ENCODE measurements at places on chromosomes 6 and 20.

DNA sequence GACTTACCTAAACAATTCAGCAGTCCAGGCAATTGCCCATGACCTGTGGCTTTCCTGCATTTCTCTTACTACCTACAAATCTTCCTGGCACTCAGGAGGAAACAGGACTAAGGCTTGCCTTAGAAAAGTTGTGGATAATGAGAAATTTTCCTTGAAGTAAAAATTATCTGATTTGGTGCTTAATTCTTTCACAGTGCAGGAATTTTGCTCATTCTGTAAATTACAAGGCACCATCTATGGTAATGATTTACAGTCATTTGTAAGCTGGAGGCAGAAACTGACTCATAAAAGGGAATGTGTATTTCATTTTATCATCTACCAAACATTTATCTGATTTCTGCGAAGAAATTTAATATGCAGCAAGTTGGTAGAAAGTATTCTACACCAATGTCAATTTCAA, 211.5 kb upstream of the FKBP1C start:
- DNase-seq, result no peak

DNA sequence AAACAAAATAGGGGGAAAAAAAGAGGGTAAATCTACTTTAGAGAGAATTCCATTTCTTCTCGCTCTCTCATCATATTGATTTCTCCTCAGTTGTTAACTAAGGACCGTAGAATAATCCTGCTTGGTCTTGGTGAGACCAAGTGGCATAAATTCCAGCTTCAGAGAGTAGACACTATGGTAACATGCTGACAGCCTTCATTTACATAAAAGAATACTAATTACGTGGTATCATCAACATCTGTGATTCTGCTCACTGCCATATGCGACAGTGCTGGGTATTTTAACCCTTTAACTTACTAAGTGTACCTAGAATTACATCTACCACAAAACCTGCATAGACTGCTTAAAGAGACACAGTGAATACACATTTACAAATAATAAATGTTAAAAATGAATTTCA, 27.1 kb downstream of the TOMM6 start:
- no peak for DNase-seq

GRCh38 chr6:134549854-134550253, 231.9 kb upstream of the SGK1 start:
- DNase-seq, result no peak

DNA sequence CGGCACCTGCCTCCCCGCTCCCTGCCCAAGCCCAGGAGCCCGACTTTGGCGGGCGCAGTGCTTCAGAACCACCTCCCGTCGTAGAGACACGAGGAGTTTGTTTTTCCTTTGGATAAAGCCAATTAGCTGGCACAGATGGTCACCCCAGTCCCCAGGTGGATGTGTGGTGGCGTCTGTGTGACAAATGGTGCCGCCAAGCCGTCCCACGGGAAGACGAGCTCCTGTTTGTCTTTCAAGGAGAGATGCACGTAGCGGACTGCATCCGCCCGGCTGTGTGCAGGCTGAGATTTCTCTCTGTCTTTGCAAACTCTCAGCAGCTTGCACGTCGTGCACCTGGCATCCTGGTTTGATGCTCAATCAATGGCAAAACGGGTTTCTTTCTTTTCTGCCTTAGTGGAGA, 16.1 kb upstream of the MRGBP start:
- DNase-seq, result no peak

GRCh38 chr20:48826883-48827771, 672 bp downstream of the PREX1 start:
- peak; percentile 74 for DNase-seq

DNA sequence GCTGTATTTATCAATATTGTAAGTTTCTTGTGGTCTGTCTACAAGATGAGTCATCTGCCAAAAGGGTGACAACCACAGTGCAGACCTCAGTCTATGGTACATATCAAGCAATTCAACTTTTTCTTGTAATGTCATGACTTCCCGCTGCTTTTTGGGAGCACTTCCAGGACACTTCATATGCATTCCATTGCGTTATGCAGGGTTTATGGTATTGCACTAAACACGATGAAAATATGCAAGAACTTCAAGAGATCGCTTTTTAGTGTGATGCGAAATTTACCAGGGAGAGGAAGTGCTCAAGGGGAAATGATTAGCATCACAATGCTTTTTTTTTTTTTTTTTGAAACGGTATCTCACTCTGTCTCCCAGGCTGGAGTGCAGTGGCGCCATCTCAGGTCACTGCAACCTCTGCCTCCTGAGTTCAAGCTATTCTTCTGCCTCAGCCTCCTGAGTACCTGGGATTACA, 166.5 kb downstream of the TFAP2A start:
- peak; percentile 89 for DNase-seq

- no peak for DNase-seq
Measured at GRCh38 chr20:51767867-51768758, at the start of gene ATP9A. TSS of gene ATP9A (minus strand) at chr20:51768390. CDS start at chr20:51768369, 21 bp downstream.

DNA sequence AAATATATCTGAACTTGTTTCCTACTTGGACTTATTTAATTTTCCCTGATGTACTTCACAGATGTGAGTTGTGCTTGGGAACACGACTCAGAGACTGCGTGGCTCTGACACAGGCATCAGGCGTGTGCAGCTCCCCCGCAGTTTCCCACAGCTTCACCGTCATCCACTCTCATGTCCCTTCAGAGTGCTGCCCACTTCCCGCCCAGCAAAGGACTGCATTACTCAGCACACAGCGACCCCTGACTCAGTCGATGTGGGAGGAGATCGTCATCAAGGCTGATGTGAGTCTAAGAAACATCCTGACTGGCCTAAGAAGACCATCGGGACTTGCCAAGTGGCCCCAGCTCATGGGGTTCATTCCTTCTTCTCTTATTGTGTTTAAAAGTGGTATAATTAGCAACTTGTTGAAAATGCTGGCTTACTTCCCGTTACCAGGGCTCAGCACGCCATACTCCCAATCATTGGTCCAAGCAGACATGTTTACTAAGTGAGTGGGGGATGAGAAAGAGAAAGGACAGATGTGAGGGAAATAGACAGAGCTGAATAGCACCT, 539.4 kb upstream of the JARID2 start:
- DNase-seq, result peak; percentile 84

DNA sequence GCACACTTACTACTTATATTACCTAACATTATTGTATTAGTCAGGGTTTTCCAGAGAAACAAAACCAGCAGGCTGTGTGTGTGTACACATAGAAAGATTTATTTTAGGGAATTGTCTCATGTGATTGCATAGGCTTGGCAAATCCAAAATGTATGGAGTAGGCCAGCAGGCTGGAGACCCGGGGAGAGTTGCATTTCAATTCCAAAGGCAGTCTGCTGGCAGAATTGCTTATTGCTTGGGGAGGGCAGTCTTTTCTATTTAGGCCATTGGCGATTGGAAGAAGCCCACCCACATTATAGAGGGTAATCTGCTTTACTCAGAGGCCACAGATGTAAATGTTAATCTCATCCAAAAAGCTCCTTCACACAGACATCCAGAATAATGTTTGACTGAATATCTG, 157.0 kb downstream of the ADGRG6 start:
- DNase-seq, result no peak

DNA sequence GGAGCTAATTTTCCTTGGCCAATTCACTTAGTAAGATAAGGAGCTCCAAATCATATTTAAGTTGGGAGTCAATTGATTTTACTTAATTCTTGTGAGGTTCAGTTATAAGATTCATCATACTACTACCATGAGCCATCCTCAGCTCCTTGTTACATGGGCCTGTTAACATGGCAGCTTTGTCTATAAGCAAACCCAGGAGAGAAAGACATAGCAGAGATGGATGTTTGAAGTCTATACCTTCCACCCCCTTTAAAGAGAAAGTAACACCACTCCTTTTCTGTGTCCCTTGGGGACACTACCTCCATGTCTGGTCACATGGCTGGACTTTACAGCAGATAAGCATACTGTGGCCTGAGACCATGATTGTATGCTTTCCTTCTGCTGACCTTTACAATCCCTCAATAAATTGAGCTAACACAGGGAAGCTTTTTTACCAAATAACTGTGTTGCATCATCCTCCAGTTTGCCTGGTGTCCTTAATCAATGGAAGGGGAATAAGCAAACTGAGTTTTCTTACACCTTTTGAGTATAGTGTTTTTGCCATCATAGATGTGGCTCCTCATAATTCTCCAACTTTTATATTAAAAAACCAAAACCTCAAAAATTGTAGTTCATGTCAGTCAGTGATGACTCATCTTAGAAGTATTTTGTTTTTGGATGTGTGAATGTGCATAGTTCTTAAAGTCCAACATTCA, 9.8 kb upstream of the ZNFX1 start:
- DNase-seq, result no peak

DNA sequence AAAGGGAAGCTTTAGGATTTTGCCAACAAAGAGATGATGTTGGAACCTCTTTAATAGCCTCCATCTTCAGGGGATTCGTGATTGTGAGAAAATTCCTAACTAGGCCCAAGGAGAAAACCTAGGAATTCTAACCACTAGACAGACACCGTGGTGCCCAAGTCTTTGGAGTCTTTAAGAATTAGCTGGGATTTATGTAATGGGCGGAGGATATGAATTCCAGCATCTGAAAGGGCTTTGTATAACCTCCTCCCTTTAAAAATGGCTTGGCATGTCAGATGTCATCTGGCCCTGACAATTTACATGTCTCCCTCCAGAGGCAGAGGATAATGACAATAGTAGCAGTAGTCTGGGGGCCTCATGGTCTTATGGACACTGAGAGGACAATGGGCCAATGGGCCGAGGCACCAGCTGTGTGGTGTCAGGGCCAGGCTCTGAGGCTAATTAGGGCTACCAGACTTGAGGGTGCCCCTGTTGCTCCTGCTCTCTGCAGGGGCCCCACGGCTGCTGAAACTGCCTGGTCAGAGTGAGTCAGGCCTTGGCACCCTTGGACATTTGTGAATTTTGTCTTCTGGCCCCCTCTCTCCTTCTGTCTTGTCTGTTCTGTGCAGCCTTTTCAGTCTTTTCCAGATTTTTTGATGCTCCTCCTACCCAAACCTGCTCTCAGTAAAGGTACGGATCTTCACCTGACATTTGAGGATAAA, 113.9 kb downstream of the EDN1 start:
- DNase-seq, result no peak

- DNase-seq, result peak; percentile 4
Measured at GRCh38 chr6:124699038-124699437, 263.2 kb upstream of the RNF217 start.

GRCh38 chr6:52566201-52566600, 10.7 kb downstream of the TRAM2 start:
- DNase-seq, result no peak

DNA sequence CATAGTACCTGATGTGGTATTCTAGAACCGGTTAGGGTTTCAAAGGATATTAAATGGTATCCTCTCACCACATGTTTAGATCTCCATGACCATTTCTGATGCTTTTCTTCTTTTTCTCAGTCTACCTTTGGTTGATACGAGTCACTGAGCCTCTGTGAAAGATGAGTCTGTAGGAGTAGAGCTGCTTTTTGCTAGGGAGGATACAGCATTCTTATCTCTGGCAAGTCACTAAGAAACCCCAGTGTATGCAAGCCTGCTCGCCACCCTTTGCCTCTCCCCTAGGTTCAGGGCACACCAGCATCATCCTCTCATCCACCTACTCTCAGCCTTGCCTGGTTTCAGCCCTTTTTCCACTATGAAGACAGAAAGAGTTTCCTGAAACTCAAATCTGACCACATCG, 89.9 kb downstream of the MTFR2 start:
- DNase-seq, result no peak

DNA sequence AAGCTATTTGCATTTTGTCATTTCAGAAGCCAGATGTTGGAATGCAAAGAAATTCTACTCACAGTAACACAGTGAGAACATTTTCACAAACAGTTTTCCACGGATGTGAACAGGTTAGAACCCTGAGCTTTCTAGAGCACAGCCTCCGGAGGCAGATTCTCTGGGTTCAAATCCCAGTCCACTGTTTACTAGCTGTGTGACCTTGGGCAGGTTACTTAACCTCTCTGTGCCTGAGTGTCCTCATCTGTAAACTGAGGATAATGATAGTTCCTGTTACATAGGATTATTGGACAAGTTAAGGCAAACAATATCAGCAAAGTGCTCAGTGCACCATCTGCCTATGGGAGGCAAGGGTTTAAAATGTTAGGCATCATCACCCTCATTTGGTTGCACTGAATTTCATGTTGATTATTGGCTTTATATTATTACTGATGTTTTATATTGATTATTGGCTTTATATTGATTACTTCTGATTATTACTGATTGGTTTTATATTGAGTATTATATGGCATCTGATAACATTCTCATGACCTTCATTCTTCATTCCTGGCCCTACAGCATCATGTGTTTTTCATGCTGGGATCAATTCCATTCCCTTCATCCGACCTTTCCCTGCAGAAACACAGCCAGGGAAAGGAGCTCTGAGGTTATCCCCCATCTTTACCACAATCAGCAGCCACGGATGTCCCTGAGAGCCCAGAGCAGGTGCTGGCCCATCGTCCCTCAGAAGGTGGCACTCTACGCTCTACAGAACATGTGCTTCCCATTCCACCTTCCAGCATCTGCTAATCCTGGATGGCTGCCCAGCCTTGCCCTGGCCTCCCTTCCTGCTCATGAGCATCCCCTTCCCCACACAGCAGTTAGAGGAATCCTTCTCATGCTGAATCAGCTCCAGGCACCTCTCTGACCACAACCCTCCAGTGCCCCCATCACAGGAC, 283.1 kb downstream of the PREX1 start:
- DNase-seq, result no peak

DNA sequence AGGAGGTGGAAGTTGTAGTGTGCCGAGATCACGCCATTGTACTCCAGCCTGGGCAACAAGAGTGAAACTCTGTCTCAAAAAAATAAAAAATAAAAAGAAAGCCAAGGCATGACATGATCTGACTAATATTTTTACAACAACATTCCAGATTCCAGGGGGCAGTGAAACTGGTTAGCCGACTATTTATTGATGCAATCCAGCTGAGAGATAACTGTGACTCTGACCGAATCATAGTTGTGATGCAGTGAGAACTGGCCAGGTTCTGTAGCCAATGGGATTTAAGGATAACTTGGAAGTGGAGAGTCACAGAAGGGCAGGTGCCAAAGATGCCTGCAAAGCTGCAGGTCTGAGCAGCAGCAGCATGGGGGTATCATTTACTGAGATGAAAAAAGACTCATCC, 82.9 kb upstream of the TSHZ2 start:
- DNase-seq, result no peak

GRCh38 chr6:13454286-13455221, 32.8 kb downstream of the GFOD1 start:
- peak; percentile 87 for DNase-seq

DNA sequence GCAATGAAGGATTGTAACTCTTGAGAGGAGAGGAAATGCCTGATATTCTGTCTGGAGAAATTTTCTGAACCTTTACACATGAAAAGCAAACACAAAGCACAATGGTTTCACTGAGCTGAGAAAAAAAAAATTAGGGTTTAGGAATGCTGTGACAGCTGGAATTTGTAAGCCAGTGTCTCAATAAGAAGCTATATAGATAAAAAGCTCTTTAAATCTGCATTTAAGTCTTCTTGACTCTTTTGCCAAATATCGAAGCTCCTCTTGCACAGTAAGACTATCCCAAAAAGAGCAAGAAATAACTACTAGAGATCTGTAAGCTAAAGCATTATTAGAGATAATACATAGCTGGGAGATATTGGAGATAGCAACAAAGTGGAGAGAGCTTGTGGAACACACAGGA, 1334.0 kb upstream of the CITED2 start:
- no peak for DNase-seq
